GM04503 (cell line): ENCODE measurements at places on chromosomes 12 and 14.

DNA sequence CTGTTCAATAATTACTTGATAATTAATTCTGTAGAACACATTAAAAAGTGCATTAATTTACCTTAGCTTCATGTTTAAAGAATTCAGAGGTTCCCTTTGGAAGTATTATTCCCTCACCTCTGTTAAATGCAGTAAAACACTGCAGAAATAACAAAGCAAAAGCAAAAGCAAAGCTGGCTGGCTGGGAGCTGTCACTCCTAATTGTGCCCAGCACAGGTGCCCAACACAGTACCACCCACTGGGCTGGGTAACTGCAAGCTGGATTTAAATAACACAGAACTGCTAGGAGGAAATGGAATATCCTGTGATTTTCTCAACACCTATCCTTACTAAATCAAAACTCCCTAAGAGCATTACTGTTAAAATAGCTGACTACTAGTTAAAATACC, 72.6 kb downstream of the SLC2A13 start:
- DNase-seq = no peak

- no peak for DNase-seq
Measured at GRCh38 chr12:42684802-42685071, 95.2 kb upstream of the PRICKLE1 start.

DNA sequence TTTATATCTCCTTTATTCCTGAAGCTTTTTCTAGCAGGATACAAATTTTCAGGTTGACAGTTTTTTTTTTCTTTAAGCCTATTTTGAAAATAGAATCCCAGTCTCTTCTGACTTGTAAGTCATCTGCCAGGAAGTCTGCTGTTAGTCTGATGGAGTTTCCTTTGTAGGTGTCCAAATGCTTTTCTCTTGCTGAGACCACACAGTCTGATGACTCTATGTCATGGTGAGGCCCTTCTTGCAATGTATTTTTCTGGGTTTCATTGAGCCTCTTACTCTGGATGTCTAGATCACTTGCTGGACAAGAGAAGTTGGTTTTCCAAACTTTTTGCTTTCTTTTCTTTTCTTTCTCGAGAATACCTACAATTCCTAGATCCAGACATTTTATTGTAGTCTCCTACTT, 30.6 kb downstream of the USP15 start:
- no peak for DNase-seq

GRCh38 chr12:69981881-69982475, 157.0 kb downstream of the MYRFL start:
- no peak for DNase-seq

- peak; percentile 11 for DNase-seq
Measured at GRCh38 chr12:46266869-46267574, 1.8 kb downstream of the SLC38A1 start.

GRCh38 chr12:58081488-58081887, 140.1 kb downstream of the ATP23 start:
- DNase-seq = no peak

DNA sequence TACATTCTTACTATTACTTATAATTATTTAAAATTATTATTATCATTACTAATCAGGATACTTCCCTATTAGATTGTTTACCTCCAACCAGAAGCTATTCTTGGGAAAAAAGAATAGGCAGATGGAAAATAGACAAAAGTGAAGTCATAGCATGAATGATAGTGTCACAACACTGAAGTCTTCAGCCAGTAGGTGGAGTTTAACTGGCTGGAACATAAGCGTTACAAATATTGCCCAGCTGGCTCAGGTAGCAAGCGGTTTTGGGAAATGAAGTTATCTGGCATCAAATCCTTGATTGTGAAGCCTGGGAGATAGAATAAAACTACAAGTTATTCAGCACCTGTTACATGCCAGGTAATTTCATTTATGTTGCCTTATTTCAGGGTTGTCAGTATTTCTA, 762.9 kb downstream of the C12orf50 start:
- no peak for DNase-seq

GRCh38 chr12:103589517-103589916, 2.4 kb downstream of the STAB2 start:
- no peak for DNase-seq

DNA sequence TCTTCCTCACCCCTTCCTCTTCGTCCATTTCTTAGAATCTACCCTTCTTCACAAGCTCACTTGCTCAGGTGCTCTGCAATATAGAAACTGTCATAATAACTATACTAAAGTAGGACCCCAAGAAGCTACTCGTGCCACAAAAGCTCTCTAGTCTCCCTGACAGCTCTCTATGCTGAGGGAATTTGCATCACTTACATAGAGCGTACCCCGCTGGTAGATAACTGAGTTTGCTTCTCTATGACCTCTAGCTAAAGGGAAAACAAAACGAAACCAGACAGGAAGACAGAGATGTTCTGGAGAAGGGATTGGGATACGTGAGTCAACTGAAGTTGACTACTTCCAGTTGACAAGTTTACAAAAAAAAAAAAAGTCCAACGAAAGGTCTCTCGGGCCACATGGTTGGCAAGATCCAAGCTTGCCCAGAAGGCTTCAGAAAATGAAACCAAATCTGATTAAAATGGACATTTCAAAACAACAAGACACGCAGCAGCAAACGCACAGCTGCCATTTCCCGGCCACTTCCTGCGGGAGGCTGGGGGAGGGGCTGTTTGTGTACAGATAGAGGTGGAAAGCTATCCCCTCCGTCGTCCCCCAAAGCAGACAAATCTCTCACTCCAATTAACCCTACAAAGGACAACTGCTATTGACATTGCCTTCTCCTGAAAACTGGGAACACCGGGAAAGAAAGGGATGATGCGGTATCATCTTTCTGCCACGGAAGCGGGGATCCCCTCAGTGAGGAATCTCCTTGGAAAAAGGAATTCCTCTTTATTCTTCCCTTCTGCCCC, 1.3 kb downstream of the BAZ2A start:
- DNase-seq = peak; percentile 57

DNA sequence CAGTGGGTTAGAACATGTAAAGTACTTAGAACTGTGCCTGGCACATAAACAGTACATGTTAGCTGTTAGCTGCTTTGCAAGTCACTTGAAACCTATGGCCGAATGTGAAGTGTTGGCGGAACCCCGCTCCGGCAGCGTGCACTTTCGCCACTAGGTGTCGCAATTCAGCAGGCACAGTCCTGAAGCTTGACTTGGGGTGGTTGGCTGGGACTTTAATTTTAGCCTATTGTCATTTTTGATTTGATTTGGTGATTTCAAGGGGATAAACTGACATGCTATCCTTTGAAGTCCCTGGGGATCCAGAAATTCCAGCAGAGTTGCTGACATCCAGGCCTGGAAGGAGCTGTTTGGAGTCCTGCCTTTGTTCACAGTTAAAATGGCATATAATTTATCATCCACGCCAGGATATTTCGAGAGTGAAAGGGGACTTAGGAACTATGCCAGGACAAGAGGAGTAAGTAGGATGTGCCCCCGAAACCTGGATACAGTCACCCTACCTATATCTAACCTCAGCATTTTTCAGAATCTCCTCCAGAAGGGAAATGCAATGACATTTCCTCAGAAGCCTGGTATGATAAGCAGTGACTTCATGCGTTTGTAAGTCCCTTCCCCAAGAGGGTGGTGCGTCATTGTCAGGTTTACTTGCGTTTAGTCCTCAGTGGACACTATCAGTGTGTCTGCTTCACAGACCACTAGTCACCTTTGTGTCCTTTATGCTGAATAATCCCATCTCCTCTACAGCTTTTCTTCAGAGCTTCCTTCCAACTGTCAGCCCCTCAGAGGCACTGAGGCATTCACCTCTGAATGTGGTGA, 3.5 kb upstream of the TSPAN9 start:
- DNase-seq = peak; percentile 23

GRCh38 chr14:32090686-32091085, 13.6 kb downstream of the ARHGAP5 start:
- no peak for DNase-seq

DNA sequence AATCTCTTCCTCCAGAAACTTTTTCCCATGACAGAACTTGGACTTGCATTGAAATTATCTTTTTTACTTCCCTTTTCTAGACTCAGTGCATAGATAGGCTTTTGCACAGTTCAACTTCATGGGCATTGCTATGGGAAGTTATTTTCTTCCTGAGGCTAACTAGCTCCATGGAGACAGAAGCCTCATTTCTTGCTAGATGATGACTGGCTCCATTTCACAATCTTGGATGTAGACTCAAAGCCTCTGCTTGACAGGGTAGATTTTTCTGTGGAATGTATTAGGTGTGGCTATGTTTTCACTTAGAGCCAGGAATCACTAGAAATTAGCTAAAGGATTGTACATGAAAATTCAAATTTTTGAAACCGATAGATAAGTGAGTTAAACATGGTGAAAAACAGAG, 884.1 kb upstream of the MGAT4C start:
- DNase-seq = no peak
